Left renal cortex interstitium (tissue), 4 donors: ENCODE measurements at places on chromosomes 4 and X. TPM values are rescaled to one million over a fixed set of nuclear protein-coding genes. Genes with fewer than 3 reads are reported as not detected.
A peak's percentile ranks its signal among the peaks of the same experiment; 100 is the strongest.

- DNase-seq: no peak
Observed at GRCh38 chr4:73679836-73680235, 59.6 kb upstream of the RASSF6 start.

DNA sequence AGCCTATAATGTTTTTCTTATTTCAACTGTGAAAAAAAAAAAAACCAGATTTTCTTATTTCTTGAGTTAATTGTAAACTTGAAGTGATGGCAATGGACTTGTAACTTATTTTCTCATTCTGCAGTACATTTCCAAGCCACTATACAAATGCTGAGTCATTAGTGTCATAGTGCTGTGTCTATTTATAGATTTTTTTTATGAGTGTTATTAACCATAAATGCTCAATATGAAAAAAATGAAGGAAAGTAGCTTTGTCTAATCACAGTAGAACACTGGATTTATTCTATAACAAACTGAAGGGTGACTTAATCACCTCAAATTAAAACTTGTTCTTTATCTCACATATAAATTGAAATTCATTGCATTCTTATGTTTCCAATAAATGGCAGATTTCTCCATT is 718.6 kb downstream of the CCSER1 start:
- DNase-seq: no peak

DNA sequence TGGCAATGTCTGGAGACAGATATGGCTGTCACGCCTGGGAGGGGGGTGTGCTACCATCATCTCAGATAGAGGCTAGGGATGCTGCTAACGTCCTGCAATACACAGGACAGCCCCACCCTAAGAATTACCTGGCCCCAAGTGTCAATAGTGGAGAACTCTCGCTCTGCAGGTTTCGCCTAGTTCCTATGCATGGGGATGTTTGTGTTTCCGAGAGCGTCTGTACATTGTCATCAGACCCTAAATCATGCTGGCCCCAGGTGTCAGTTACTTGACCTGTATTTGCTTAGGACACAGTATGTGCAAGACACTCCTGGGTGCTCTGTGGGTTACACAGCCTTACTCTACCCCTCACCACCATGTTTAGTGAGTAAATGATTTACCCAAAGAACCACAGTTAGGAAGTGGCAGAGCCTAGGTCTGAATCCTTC is 90.8 kb downstream of the AFF1 start:
- DNase-seq: no peak

DNA sequence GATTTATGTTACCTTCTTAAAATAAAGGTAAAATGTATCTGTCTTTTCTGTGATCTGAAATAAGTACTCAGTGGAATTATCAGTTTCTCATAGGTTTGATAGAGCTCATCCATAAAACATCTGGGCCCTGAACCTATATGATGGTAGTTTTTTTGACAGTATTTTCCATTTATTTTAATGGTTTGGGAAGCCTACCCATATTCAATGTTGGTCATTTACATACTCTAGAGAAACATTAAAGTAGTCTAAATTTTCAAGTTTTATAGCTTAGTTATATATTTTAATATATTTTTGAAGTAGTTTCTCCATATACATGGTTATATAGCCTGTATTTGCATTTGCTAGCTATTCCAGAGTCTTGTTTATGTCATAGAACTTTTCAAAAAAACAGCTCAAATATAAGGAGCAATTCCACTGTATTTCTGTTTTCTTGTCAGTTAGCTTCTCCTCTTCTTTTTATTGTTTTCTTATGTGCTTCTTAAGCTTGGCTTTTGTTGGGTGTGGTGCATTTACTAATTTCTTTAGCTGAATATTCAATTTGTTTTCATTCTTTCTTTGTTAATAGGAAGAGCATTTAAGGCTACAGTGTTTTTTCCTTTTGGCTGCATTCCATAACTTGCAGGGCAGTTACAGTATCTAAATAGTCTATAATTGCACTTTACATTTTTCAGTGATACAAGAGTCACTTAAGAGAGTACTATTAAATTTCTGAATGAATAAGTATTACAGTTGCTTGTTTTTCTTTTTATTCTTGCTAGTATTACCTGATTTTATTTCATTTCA is 181.4 kb downstream of the DKK2 start:
- no peak for DNase-seq

DNA sequence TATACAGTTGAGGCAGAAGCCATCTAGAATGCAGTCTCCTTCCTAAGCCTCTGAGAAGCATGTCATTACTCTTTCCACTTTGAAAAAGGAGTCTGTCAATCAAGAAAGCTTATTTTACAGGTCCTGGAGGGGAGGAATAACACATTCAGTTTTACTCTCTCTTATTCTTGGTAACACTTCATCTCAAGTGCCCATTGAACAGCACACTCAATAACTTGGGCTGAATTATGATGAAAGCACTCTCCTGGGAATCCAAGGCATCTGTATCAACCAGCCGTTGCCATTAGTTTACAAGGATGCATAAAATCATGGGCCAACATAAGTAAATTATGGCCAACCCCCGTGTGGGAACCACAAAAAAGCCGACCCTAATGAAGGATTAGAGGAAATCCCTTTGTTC is 282.4 kb downstream of the C4orf33 start:
- DNase-seq: no peak

GRCh38 chr4:187666697-187667494 is 328.7 kb upstream of the ZFP42 start:
- DNase-seq: peak; percentile 23

- DNase-seq: no peak
Observed at GRCh38 chr4:87060957-87061356, 126.1 kb downstream of the AFF1 start.

GRCh38 chr4:184747034-184747830 is 13.3 kb upstream of the CENPU start:
- no peak for DNase-seq

DNA sequence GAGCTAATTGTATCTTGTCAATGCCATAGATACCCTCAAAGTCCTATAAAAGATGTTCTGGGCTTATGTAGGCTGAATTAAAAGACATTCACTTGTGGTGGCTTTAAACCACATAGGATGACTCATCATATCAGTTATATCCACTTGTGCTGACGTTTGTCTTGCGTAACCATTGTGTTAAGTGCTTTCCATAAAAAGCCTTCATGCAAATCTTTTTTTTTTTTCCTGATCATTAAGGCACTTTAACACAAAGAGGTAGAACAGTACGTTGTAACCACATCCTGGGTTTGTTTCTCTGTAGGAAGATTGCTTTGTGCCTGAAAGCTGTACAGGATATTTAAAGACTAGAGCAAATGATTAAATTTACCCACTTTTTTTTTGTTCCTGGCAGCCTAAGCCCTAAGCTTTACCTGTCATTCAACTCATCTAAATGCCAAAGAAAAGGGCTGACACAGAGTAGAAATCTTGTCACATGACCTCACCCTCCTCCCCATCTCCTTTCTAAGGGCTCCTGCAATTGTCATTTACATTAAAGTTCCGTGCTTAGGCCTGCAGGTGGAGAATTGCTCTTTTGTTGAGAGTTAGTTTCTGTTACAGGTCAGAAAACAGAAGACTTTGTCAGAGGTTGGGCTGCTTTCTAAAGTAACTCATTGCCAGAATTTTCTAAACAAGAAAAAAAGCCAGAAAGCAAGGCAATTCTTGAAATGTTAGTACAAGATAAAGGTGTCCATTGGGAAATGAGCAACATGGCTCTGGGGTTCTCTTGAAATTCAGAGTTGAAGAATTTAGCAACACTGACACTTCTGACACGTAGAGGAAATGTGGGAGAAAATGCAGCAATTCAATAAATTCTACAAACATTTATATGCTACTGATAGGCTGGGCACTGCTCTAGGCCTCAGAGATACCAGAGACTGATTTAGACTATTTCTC is 555.6 kb downstream of the PPARGC1A start:
- no peak for DNase-seq

- DNase-seq: no peak
Observed at GRCh38 chr4:67483868-67484602, 61.3 kb downstream of the CENPC start.

GRCh38 chrX:18471296-18471695 is 45.9 kb downstream of the CDKL5 start:
- DNase-seq: no peak

DNA sequence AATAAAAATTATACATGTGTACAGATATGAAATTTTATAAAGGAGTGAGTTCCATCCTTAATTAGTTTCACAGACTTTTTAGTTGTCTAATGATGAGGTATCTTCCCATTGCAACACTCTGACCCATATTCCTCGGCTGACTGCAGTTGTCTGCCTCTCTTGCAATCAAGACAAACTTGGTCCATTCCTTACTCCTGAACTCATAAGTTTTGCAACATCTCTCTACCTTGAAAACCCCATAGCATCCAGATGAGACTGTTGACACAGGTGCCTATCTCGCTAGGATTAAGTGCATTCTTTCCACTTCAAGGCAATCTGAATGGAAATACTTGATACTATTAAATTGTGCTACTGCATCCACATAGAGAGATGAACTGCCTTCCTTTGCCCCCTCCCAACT is 2.3 kb downstream of the XKRX start:
- no peak for DNase-seq

- DNase-seq: no peak
Observed at GRCh38 chr4:140049849-140050637, 103.9 kb downstream of the MAML3 start.

The PDZD4 gene
- 10.5 TPM for polyA plus RNA-seq

The TNIP3 gene
- polyA plus RNA-seq: 0.79 TPM

The SH3D19 gene
- 27.0 TPM for polyA plus RNA-seq

The GABRB1 gene
- polyA plus RNA-seq: 0.92 TPM

The LRRC66 gene
- 1.1 TPM for polyA plus RNA-seq
